ENCODE measurements at places on chromosomes 7 and 10.

GRCh38 chr10:83222300-83222699 lies 917.0 kb upstream of the GHITM start:
- DNase-seq, result no peak

- no peak for DNase-seq
Measured at GRCh38 chr10:4086131-4086898, 301.3 kb upstream of the KLF6 start.

GRCh38 chr7:18345641-18346234 lies 149.8 kb upstream of the HDAC9 start:
- DNase-seq, result peak; percentile 60

DNA sequence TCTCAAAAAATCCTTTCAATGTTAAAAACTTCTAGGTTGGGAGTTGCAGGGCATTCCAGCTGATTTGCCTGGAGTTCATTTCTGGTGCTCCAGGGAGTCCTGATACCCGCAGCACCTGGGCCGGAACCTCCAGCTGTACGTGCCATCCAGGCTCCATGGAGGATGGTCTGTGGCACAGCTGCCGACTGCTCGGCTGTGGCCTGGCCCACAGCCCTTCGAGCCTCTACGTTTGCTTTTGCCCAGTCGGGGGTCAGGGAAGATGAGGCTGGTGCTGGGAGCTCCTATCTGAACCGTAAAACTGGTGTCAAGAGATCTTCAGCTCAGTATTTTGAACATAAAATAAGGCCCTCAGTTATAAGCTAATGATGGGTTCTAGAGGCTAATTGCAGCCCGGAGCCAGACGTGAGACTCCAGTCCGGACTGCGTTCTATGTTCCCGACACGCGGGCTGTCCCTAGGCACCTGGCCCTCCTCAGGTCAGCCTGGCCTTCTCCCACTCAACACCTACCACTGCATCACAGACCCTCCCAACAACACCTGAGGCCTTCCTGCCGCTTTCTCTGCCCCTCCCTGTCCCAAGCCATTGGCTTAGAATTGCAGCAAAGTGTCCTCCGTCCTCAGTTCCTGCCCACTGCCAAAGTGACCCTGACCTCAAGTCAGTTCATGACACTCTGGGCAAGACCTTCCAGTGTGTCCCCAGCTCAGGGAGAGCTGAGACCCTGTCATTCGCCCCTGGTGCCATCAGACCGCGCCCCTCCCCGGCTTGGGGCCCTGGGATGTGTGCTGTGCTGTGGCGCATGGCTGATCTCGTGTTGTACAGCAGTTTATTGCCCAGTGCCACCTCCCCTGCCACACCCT lies 64.2 kb upstream of the DNAJB6 start:
- no peak for DNase-seq

DNA sequence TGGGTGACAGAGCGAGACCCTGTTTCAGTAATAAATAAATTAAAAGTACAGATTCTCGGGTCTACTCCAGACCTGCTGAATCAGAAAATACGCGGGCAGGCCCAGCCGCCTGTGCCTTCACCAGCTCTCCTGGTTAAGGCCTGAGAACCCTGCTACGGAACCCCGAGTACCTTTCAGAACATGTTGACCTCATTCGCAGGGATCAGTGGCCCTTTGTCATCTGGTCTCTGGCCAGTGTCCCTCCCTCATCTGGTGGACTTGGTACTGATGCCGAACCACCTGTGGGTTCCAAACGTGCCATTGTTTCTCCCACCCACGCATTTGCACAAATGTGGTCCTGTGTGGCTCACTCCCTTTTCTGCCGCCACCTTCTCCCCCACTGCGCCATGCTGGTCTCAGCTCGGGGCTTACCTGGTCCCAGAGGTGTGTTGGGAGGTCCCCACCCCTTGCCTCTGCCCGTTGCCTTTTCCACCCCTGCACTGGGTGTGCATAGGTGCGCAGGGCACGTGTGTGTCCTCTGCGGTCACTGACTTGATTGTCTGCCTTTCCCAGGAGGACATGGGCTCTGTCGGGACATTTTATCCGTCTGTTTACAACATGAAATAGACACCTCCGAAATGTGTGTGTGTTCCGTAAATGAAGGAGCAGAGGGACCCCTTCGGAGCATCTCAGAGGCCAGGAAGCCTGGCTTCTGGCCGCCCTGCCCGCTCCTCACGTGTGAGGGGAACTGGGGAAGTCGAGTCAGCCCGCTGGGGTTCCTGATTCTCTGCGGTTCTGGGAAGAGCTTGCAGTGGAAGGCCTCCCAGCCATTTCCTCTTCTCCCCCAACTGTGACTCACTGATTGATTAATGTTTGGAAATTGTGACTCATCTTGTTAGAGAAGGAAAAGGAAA lies 135.2 kb downstream of the CUX1 start:
- DNase-seq, result no peak

Data from MM.1S (cell line).